Activated CD4-positive, CD25-positive, alpha-beta regulatory T cell treated with anti-CD3 and anti-CD28 coated beads, Interleukin-2, amount 50 U/mL, for 24 hours (primary cell): ENCODE measurements at places on chromosomes 2 and 18.

GRCh38 chr2:186748354-186748753, 54.5 kb downstream of the FAM171B start:
- ATAC-seq = no peak

DNA sequence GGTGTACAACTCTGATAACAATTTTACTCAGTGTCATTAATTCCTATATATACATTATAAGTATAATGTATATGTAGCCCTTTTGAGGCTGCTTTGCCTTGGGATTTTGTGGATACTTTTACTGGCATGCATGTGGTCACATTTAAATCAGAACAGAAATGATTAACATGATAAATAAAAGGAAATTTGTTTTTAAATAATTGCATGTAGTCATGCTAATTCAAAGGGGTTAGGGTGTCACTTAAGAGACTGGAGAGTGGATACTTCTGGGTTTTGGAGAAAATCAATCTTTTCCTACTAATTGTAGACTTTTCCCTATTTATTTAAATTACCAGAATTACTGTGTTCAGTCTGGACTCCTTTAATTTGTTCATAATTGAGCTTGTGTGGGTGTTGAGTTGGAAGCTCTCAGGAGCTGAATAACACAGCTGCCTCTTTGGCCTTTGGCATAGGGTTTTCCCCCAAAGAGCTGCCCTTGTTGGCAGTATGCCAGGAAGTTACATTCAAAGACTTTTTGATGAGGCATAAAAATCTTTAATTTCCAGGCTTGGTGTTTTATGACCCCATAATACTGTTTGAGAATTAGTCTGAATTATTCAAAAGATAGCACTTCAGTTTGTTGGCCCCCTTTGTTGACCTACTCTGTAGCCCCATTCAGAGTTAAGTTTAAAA, 484.7 kb upstream of the NRP2 start:
- no peak for ATAC-seq

DNA sequence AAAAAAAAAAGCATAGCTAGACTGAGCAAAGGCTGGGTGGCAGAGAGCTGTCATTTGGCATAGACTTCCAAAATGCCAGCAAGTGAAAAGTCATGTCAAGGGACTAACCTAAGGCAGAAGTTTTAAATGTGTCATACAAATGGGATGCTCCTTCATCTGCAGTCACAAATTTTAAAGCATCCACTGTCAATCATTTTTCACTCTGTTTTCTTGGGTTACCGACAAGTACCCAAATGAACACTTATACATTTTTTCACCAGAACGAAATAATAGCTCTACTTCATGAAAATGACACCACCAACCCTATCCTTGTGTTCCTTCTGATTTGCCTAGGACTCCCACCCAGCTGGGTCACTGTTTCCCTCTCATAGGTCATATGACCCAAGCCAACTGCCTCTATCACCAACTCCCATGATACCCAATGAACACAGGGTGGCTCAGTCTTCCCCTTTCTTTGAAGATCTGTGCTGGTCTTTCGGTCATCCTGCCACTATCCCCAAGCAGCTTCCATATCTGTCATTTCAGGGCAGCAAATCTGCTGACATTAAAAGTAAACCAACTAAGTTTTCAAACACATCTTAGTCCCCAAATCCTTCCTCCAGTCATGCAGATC, 21.5 kb downstream of the KLF7 start:
- ATAC-seq = peak; percentile 9

DNA sequence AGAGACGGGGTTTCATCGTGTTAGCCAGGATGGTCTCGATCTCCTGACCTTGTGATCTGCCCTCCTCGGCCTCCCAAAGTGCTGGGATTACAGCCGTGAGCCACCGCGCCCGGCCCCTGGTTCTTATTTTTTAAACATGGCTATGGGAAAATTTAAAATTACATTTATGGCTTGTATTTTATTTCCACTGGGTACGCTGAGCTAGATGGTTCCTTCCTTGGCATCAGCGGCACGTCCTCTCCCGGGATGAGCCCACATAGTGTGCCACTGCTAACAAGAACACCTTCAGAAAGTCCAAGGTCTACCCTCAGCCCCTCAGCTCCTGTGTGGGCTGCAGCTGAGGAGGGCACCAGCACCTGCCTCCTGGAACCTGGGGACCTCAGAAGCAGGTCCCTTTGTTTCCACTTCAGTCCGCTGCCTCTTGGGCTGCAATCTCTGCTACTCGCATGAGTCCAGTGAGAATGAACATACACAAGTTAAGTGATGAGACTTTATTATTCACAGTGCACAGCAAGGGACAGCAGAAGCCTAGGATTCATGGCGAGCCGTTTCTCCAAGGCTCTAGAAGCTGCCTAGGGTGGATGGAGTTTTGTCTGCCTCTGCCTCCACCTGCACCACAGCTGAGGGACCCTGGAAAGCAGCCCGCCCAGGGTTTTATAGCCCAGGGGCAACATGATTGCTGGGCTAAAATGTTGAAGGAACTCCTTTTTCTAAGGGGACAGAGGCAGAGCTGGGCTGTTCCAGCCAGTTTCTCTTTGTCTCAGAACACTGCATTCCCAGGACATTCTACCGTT, 107.5 kb upstream of the TEX51 start:
- no peak for ATAC-seq

DNA sequence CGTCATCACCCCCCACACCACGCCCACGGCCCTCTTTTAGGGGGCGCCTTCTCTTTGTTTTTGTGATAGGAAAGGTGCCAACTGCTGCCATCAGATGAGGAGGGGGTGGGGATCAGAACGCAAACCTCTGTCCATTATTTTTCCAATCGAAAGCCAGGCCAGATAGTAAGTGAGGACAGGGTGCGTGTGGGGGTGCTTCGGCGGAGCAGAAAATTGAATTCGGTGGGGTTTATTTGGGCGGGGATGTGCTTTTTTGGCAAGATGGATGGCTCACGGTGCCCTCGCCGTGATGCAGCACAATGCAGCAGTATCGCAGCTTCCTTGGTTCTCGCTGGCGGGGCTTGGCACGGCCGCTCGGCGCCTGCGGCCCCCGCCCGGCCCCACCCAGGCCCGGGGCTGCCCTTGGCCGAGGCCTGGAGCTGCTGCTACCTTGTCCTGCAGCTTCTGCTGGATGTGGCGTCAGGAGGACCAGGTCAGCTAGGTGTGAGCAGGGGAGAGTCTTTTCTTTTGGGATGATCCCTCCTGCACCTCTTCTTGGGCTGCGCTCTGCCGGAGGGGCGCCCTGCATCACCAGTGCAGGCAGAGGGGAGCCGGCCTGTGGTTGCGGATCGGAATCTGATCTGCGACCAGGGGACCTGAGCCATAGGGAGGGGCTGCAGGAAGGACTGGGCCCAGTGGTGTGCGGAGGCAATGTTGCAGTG, 1.3 kb downstream of the SPTBN1 start:
- ATAC-seq = no peak

GRCh38 chr2:236853585-236854051, 232.1 kb upstream of the COPS8 start:
- ATAC-seq = no peak

DNA sequence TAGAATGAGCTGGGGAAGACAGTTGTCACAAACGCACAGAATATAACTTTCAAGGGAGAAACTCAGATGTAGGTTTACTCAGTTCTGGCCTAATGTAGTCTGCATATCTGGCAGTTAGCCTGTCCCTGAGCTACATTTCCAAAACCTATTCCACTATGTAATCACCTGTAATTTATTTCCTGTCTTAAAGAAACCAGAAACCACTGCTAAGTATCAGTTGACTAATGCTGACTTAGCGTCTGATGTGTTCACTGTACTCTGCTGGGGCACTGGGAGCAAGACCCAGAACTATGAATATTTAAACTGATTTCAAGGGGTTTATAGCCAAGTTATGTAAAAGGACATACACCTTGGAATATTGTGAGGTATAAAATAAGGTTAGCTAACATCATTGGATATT, 1995.2 kb upstream of the PIK3C3 start:
- no peak for ATAC-seq

- no peak for ATAC-seq
These were observed 243.0 kb upstream of the CYRIA start for GRCh38 chr2:16908656-16909055.

DNA sequence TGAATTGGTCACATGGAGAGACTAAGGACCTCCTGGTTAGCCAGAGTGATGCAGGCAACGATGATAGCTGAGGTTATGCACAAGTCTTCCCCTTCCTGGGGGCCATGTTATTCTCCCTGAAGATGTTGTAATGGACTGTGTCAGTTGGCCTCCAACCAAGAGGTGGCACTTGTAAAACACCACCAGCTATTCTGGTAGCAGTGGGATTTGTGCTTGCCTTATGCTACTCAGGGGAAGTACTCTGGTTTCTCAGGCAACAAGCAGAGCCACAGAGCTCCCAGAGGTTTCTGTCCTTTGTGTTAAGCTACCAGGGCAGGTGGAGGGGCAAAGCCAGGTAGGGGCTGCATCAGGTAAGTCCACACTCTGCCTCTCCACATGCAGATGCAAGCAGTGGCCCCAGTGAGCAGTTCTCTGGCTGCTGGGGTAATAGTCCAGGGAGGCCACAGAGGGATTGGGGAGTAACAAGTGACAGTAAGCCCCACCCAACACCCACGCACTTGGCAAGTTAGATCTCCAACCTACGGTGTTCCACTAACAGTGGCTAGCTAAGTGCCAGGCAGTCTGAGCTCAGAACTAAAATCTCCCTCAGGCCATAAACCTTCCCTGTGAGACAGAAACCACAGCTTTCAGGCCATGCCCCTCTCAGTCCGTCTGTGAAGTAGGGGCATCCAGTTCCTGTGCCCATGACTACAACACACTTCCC, 99.7 kb downstream of the RND3 start:
- no peak for ATAC-seq

GRCh38 chr2:217231724-217232123, 371.9 kb upstream of the TNP1 start:
- ATAC-seq = no peak

DNA sequence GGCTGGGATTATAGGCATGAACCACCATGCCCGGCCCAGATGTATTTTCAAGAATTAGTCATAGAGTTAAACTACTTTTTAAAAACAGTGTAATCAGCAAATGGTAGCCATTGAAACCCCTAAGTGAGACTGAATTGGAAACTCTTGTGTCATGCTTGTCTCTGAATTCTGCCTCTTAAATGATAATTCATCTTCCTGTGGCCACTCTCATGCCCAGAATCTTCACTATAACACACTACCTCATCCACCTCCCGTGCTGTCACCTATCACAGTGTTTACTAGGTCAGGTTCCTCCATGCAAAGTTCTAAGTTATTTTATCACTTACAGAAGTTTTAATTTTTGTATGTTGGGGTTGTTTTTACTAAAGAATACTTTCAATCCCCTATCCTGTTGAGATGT, 197.5 kb downstream of the PHLPP1 start:
- no peak for ATAC-seq

DNA sequence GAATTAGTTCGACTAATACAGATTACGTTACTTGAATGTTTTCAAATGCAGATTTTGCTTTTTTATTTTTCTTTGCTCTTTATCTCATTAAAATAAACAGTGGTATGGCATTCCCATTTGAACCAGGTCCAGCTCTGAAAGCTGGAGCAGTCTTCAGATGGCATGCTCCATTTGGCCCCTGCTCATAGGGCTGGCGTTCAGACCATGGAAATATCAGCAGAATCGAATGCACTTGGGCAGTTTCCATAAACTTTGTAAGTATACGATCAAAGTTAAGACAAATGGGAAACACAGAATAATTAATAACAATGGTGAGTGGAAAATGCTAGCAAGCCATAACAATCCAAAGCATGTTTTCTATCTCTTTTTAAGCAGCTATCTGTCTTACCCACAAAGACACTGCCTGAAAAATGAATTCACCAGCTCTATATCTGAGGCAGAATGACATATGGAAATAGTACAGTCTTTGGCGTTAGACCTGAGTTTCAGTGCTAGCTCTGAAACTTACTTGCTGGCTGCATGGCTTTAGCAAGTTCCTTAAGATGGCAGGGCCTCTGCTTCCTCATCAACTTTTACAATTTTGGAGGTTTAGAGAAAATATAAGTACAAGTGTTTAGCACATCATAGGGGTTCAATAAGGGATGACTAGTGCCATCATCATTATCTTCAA, 131.6 kb downstream of the BCL2 start:
- ATAC-seq = no peak

GRCh38 chr2:199662255-199662654, 188.7 kb downstream of the FTCDNL1 start:
- no peak for ATAC-seq

- no peak for ATAC-seq
These were observed 32.3 kb downstream of the PTPN2 start for GRCh38 chr18:12851716-12852115.

GRCh38 chr18:63264871-63265270, 54.7 kb downstream of the BCL2 start:
- ATAC-seq = no peak

DNA sequence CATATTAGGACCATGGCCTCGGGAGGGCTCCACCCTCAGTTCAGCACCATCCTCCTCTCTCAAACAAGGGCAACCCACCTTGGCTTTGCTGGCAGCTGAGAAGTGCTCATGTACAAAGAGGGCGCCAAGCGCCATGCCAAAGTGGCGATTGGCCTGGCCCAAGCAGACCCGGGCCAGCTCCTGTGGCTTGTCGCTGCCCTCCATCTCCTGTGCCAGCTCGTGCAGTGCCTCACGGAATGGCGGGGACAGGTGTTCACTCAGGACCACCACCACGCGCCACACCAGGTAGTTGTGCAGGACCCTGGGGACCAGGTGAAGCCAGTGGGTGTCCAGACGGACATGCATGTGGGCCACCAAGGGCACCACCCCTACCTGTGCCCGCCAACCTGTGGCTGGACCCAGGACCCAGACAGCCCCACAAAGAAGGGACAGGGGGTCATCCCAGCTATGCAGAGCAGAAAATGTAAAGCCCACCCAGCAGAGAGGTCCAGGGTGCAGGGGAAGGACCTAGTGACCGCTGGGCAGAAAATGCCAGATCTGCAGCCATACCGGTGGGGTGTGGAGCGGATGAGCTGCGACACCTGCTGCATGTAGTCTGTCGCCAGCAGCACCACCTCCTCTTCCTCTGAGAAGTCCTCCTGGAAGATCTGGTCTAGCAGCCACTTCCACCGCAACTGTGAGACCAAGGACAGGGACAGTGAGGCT, 3.6 kb downstream of the ECEL1 start:
- ATAC-seq = no peak

- no peak for ATAC-seq
These were observed 724.5 kb downstream of the EPHA4 start for GRCh38 chr2:220847589-220847988.
